NCI-H2081 treated with DMSO at 0.1 percent for 48 hours (cell line): ENCODE measurements at places on chromosomes 1 and 21.

DNA sequence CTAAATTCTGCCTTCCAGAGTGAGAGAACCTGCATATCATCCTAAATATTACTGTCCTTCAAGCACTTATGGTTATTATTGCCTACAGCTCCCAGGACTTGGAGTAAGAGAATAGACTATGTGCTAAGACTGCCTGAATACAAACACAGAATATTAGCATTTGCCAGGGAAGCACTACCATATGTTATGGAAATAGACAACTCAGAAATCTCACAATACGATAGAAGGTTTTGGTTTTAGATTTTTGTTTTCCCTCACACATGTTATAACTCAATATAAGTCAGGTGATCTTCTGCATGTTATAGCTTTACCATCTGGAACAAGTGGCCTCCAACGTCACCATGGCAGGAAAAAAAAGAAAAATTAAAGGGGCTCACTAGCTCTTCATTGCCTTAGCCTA is 413.9 kb downstream of the LRRIQ3 start:
- DNase-seq, result no peak

DNA sequence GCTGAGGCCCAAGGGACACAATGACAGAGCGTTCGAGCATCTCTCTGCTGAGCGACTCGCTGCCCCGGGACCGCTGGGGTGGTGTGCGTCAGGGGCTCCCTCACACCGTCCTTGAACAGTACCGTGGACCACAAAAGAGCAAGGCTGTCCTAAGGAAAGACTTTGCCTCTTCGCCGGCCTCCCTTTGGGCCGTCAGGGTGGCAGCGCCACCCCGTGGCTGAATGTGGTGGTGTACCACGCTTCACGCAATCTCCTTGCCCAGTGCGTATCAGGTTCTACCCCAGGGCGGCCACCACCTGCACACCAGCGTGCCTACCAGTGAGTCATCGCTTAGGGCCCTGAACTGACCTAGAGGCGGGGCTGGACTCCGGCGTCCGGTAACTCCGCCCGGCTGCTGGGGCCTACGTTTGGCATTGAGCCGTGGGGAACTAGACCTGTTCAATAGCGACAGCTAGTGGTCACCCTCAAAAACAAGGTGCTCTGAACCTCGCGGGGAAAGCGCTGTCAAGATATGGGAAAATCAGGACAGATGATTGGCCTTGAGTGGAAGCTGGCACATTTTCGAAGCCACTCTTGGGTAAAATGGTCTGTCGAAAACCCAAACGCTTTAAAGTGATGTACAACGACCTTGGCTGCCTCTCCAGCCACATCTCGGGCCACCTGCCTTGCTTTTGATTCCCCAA is 8.1 kb upstream of the TRAF3IP3 start:
- DNase-seq, result peak; percentile 21

GRCh38 chr1:186957314-186957713 is 128.6 kb downstream of the PLA2G4A start:
- no peak for DNase-seq

- peak; percentile 70 for DNase-seq
Measured at GRCh38 chr1:66533804-66534740, at the start of gene SGIP1. Gene SGIP1 (plus strand): TSS chr1:66534153. CDS start chr1:66534359, 206 bp downstream.

DNA sequence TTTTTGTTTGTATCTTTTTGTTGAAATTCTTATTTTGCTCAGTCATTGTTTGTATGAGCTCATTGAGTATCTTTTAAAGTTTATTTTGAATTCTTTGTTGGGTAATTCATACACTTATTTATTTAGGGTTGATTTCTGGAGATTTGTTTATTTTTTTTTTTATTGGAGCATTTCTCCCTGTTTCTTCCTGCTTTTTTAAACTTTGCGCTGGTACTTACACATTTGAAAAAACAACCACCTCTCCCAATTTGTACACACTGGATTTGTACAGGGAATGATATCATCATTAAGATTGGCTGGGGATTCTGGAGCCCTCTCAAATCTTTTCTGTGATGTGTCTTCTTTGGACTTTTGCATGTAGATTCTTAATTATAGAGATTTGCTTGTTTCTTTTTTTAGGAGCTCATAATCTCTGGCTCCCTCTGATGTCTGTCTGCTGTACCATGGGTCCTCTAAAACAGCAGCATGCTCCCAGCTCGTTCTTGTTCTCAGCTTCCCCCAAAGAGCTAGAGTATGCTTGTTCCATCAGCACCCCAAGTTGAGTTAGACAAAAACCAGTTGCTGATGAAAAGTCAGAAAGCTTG is 310.7 kb downstream of the DUSP10 start:
- no peak for DNase-seq

DNA sequence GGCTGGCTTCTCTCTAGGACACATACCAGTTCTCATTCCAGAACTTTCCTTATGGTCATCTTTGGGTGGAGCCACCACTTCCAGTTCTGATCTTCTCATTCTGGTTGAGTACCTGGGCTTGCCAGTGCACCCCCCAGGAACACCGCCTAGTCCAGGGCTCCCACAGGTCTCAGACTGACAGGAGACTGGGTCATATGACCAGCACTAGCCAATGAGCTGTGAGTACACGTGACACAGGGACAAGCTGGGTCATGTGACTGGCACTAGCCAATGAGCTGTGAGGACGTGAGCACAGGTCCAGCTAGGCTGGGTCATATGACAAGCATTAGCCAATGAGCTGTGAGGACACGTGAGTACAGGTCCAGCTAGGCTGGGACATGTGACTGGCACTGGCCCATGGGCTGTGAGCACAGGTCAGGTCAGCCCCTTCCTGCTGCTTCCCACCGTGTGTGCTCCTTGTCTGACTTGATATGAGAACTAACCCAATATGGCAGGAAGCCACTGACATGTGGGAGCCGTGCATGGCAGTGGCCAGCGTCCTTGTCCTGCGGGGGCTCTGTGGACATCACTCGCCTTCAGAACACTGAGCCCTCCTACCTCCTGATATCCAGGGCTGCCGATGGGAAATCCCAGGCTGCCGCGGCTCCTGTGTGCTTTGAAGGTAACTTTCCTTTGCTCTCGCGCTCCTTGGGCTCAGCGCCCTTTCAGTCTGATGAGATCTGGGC is 22.7 kb downstream of the KRTAP10-1 start:
- peak; percentile 0 for DNase-seq

DNA sequence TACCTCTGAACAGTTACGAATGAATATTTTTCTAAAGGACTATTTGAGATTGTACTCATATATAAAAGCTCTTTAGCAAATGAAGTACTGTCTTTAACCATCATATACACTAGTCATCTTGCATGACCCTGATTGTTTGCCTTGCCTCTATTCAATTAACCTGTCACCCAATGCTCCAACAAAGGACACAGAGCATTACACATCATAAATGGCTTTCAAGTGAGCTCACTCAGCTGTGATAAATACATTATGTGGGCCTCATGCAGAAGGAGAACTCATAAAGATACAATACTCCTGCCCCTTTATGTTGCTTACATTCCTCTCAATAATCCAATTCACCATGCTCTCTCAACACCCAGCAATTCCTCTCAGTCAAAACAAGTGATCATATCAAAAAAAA is 993.0 kb upstream of the PRMT6 start:
- no peak for DNase-seq

- no peak for DNase-seq
Measured at GRCh38 chr21:46326110-46326703, 2.3 kb downstream of the PCNT start.

DNA sequence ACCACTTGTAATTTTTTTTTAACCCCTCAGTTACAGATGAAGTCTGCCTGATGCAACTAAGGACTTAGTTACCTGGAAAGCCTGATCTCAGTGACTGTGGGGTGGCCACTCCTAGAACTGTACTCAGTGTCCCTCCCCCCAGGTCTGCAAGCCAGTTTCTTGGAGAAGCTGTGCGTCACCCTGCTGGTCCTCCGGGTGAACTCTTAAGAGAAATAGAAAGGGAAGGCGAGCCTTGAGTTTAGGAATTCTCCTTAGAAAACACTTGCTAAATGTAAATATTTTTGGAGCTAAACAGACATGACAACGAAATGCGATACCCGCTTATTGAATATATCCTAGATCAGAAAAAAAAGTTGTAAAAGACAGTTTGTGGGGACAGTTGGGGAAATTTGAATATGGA is 730 bp downstream of the SLC16A4 start:
- DNase-seq, result no peak

GRCh38 chr1:205568469-205569361 is 63.1 kb downstream of the ELK4 start:
- DNase-seq, result no peak

GRCh38 chr1:85124091-85124490 is 75.8 kb upstream of the MCOLN3 start:
- DNase-seq, result no peak

GRCh38 chr1:16138772-16139221 is 17.1 kb downstream of the EPHA2 start:
- DNase-seq, result no peak

DNA sequence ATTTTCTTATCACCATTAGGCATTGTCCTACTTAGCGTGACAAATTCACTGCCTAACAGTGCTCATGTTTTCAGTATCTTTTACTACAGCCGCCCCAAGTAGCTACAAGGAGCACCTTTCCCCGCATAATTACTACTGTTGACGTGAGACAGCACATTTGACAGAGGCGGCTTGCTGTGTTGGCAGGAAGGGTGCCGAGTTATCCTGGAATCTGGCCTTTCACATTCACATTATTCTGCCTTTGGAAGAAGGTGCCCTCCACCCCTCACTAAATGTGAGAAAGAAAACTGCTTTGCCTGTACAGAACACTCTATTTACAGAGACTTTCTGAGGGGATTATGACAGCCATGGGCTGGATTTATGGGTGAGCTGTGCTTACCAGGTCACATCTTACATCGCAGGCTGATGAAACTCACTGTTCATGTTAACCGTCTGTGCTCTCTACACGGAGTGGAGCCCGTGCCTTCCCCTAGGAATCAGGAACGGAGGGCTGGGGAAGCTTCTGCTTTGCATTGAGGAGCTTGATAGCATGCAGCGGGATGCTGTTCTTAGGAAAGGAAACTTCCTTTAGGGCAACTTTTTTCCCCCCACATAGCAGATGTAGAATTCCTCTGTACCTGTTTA is 148.0 kb upstream of the ZRANB2 start:
- DNase-seq, result no peak

- DNase-seq, result no peak
Measured at GRCh38 chr1:185287451-185287850, 29.6 kb downstream of the IVNS1ABP start.

DNA sequence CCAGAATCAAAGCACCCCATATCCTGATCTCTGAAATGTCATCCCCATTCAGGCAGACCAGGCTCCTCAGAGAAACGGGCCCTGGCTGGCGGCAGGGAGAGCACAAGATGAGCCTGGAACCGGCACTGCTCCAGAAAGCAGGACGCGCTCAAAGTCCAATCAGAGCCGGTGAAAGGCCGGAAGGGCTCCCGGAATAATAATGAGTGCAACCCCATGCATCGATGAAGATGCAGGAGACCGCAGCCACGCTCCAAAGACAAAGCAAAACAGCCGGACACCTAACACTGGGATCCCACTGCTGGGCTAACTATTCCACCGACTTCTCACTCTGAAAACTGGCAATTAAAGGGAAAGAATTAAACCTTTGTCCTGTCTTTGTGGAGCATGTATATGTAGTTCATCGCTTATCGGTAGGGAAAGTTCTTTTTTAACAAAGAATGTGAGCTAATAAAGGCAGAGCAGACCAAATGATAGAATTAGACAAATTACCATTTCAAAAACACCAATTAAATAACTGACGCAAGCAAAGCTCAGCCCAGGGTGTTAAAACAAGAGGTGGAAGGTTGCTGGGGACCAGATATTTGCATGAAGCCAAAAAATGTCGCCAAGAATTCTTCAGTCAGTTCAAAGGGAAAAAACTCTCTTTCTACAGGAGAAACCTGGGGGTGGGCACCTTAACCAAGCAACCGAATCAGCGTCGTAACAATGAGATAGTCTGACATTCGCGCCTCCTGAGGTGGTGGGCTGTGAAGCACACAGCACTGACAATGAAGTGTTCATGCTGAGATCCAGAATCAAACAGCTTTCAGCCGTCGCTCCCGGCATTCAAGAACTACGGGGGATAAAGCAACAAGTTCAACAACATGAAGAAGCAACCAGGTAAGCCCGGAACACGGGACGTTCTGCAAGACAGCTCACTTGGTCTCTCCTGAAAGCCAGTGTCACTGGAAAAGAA is 95.2 kb downstream of the NPHP4 start:
- DNase-seq, result no peak

DNA sequence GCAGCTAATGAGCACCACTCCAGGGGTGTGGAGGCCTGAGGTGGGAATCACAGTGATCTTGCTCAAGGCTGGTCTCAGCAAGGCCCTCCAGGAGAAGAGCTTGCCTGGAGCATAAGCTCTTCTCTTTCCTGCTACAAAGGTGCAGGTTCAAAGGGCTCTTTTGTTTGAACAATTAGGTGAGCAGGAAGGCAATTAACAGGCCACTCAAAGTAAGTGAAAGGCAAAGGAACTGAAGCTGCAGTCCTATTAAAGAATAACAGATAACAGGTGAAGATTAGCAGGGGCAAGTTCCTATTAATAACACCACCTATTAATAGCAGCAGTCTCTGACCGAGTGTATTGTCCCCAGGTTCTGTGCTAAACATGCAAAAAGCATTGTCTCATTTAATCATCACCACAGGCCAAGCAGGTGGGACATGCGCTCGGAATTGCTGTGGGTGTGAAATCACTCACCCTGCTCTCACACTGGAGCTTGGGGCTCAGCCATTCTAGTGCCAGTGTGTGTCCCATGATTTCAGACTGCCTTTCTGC is 113.8 kb downstream of the RHOU start:
- no peak for DNase-seq

DNA sequence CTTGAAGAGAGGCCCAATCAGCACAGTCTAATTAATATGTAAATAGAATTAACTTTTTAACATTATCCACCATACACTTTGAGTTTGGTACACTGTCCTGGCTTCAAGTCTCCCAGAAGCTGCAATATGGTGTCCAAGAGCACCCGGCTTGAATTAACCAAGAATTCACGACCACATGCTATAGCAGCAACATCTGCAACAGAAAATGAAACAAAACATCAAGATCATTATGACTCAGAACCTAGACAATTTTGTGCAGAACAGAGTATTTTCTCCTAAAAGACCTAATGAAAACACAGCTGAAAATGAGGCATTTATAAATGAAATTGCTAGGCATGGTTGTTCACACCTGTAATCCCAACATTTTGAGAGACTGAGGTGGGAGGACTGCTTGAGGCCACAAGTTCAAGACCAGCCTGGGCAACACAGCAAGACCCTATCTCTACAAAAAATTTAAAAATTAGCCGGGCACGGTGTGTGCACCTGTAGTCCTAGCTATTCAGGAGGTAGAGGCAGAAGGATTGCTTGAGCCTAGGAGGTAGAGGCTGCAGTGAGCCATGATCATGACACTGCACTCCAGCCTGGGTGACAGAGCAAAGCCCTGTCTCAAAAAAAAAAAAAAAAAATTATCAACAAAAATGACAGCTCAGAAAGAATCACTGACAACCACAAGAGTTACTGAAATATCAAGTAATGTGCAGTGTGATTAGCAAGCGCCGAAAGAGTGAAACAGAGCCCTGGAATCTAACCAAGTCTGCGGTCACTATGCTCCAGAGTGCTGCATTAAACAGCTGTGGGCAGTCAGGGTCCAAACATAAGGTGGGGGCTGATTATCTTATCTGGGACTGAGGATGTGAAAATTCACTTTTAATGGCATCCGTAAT is 45.3 kb downstream of the HSF2BP start:
- DNase-seq, result no peak

GRCh38 chr1:109112056-109112651 is 1.8 kb upstream of the ELAPOR1 start:
- no peak for DNase-seq

GRCh38 chr21:15761507-15762100 is 31.8 kb downstream of the USP25 start:
- no peak for DNase-seq
